ENCODE measurements at places on chromosomes 1 and 21. TPM values are rescaled to one million over a fixed set of nuclear protein-coding genes. Genes with fewer than 3 reads are reported as not detected.

- no peak for DNase-seq
Measured at GRCh38 chr1:206856674-206857464, 8.6 kb upstream of the IL20 start.

Gene HS2ST1
- 22.5 TPM for total RNA-seq

Gene STYXL2
- total RNA-seq, result not detected

GRCh38 chr1:198495631-198496030 lies 44.8 kb downstream of the ATP6V1G3 start:
- DNase-seq, result no peak

DNA sequence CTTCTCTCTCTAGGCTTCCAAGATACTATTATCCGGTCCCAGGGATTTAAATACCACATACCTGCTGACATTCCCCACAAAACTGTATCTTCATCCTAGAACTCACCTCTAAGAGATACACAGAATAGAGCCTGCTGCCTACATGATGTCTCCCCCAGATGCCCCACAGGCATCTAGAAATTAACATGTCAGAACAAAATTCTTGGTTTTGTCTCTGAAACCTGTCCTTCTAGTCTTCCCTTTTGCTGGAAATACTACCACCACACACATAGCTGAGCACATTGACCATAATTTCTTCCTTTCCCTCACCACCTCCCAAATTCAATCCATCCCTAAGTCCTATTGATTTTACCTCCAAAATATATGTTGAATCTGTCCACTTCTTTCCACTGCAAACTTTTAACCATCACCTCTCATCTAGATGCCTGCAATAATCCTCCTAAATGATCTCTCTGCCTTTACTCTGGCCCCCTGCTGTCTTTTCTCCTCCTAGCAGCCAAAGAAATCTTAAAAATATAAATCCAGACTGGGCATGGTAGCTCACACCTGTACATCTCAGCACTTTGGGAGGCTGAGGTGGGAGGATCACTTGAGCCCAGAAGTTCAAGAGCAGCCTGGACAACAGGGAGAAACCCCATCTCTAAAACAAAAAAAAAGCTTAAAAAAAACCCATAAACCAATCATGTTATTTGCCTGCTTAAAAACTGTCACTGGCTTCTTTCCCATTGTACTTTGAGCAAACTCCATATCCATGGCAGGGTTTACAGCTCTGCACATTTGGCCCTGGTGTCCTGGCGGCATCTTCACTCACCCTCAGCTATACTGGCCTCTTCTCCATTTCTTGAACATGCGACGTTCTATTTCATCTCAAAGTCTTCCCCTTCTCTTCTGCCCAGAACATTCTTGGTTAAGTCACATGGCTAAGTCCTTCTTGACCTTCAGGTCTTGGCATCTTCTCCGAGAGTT lies 6.2 kb upstream of the FAM76A start:
- no peak for DNase-seq
